ENCODE measurements at places on chromosomes 2 and 18.

DNA sequence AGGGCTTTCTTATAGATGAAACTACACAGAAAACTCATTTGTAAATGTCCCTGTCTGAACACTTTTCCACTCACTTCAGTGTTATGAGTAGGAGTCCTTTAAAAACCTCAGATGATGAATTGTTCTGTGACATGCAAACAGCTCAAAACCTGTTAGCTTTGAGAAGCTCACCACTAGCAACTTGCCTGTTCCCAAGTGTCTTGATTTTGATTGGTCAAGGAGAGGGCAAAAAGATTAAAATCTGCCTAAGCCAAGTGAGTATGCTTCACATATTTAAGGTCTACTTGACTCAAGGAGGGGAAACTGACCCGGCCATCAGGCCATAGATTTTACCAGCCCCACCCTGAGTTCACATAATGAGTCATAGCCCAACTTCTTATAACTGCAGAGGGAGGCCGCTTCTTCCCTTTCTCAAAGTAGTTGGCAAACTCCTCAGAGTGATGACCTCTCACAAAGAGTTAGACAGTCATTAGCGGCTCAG lies 45.2 kb upstream of the MEIS1 start:
- DNase-seq: no peak

DNA sequence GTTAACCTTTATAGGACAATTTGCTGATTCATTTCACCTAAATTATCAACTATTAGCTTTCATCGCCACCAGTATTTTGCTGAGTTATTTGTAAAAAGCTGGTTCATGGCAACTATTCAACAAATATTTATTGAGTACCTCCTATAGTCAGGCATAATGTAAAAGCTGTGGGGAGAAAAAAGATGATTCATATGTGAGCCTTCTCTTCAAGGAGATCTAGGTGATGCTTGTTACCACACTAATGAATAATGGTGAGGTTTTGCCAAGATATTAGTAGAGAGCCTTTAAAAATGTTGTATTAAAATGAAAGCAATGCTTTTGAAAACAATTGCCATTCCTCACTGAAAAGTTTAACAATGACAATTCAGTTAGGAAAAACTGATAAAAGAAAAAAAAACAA lies 187.8 kb downstream of the ANKRD44 start:
- DNase-seq: no peak

- DNase-seq: no peak
Measured at GRCh38 chr18:76759056-76759455, 63.3 kb upstream of the ZNF236 start.

GRCh38 chr2:143452817-143453451 lies 323.7 kb downstream of the ARHGAP15 start:
- no peak for DNase-seq

- DNase-seq: no peak
Measured at GRCh38 chr2:52395912-52396311, 1364.0 kb upstream of the NRXN1 start.
